ENCODE measurements at places on chromosomes 4 and X.

- H3K27ac ChIP-seq, result no peak overlapping the region
- no peak overlapping the region for H3K4me3 ChIP-seq
- no peaks in the 10 kb centered on the region for H3K4me1 ChIP-seq
- H3K36me3 ChIP-seq, result no peaks in the 10 kb centered on the region
- no peaks in the 10 kb centered on the region for H3K27me3 ChIP-seq
Measured at GRCh38 chr4:2336659-2337058, 74.8 kb upstream of the MXD4 start.

DNA sequence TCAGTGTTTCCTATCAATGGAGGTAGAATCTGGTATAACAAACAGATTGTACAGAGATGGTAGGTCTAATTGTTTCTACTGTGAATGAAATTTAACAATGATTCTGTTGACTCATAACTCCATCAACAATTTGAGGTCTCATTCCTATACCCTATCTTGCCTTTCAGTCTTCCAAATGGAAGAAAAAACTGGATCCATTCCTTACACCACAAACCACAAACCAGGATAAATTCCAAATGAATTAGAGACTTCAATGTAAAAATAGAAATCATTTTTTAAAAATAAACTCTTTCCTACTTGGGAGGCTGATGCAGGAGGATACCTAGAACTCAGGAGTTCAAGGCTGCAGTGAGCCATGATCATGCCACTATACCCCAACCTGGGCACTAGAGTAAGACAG lies 114.4 kb upstream of the WDR44 start:
- no peak for DNase-seq
- H3K36me3 ChIP-seq, result no peaks in the 10 kb centered on the region
- no peak overlapping the region for H3K4me3 ChIP-seq
- H3K27me3 ChIP-seq, result no peaks in the 10 kb centered on the region
- no peak overlapping the region for H3K27ac ChIP-seq

- H3K4me3 ChIP-seq, result no peak overlapping the region
- DNase-seq, result no peak
- no peaks in the 10 kb centered on the region for H3K36me3 ChIP-seq
- H3K27ac ChIP-seq, result no peak overlapping the region
- no peaks in the 10 kb centered on the region for H3K4me1 ChIP-seq
Measured at GRCh38 chr4:141427726-141428296, 207.1 kb downstream of the ZNF330 start.

- H3K27me3 ChIP-seq, result no peaks in the 10 kb centered on the region
- H3K4me3 ChIP-seq, result no peak overlapping the region
- H3K36me3 ChIP-seq, result peaks cover 4% of the 10 kb centered on the region
Measured at GRCh38 chr4:75705198-75705977, 19.0 kb upstream of the USO1 start.

DNA sequence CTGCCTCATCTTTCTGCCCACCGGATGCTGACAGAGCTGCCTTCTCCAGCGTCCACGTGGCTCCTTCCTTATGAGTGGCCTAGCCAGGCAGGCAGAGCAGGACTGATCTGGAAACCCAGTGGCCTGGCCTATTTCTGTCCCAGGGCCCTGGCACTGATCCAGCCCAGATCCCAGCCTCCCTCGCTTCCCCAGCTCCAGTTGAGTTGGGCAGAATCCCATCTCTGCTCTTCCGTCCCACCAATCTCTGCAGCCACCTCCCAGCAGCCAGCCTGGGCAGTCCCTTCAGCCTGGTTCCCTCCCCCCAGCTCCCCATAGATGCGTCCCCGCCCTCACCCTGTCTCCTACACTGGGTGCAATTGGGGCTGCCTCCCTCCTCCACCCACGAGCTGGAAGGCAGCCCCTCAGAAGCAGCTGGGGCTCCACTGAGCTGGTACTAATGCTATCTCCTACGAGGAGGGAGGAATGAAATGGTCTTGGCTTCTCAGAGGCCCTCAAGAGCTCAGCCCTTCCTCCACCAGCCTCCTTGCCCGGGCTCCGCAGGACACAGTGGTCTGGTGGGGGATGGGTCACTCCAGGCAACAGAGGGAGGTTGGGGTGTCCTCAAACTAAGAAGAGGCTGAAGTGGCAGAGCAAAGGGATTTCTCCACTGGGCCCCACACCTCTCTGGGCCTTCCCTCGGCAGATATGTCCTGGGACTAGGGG lies 94.2 kb downstream of the PJA1 start:
- no peaks in the 10 kb centered on the region for H3K36me3 ChIP-seq
- no peaks in the 10 kb centered on the region for H3K27me3 ChIP-seq
- H3K4me3 ChIP-seq, result no peak overlapping the region
- DNase-seq, result no peak

DNA sequence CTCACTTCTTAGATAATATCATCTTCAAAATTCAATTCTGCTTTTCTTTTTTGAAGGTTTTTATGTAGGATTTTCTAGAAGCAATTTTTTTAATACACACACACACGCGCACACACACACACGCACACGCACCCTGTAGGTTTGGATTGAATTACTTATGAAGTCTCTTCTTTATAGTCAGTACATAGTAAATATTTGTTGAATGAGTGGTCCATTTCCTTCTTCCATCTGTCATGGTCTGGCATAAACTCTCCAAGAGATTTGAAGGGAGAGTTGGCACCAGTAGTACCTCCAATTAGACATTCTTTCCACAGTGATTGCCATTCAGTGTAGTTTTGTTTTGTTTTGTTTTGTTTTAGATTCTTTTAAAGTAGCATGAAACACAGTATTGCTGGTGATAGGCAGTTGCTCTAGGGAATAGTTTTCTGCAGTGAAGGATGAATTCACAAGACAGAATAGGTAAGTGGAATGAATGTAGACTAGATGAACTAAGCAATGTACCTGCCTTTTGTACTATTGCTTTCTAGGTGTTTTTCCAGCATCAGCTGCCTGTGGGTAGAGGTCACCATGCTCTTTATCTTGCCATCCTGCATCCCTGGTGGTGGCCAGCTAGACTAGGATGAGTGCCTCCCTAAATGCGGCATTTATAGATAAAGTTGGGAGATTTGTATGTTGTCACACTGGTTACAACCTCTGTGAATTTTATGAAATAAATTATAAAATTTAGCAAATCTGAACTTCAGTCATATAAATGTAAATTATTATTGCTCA lies 20.5 kb downstream of the PDLIM5 start:
- DNase-seq, result no peak
- H3K27me3 ChIP-seq, result no peaks in the 10 kb centered on the region
- peaks cover 19% of the 10 kb centered on the region for H3K4me1 ChIP-seq
- peaks cover 20% of the 10 kb centered on the region for H3K36me3 ChIP-seq
- H3K4me3 ChIP-seq, result no peak overlapping the region

DNA sequence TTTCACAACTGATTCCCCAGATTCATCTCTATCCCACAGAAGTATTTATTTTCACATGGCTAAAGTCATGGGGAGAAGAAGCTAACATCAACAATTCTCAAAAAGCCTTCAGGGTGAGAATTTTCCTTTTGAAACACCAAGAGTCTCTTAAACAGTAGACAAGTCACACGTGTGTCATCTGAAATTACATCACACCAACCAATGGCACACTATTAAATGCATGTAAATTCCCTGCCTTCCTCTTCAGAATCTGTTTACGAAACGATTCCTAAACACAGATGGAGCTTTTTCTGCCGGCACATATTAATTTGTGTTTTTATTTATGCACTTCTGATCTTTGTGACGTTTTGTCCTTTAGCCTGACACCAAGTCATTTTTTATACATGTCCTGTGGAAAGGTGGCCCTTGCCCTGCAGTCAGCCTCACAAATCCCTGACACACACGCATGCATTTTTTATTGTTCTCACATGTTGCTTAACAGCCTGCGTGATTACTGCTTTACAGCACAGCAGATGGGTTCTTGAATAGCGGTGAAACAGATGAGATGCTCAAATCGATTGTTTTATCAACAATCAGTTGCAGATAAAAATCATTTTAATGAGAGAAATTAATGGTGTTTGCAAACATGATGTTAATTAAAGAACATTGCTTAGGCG lies 735.9 kb upstream of the TENM3 start:
- DNase-seq, result no peak
- H3K27me3 ChIP-seq, result peaks cover 6% of the 10 kb centered on the region
- no peak overlapping the region for H3K27ac ChIP-seq
- peak overlapping the region; percentile 14 for H3K4me3 ChIP-seq

- no peak for DNase-seq
- no peak overlapping the region for H3K4me3 ChIP-seq
- no peaks in the 10 kb centered on the region for H3K27me3 ChIP-seq
- no peak overlapping the region for H3K27ac ChIP-seq
- no peaks in the 10 kb centered on the region for H3K4me1 ChIP-seq
Measured at GRCh38 chr4:174933083-174933482, 14.9 kb downstream of the ADAM29 start.

DNA sequence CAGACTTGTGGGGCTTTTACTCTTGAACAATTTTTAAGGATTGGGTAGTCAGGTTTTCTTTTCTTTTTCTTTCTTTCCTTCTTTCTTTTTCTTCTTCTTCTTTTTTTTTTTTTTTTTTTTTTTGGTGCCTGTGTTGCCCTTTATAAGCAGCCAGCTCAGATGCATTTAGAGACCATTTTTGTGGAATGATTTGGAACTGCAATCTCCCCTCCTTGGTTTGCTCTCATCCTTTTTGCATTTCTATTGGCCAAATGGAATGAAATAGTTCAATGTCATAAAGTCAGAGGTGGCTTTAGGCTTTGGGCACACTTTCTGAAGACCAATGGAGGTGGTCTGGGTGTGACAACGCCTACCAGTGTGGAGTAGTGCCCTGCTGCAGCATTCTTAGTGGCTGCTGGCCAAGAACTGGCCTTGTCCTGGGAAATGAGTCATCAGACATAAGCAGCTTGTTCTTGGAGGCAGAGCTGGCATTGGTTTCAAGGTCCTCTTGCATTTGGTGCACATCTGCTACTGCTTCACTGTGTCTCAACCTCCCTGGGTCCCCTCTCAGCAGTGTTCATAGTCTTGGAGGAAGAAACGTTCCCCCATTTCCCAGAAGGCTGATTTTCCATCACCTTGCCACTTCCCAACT lies 84.5 kb downstream of the CT47B1 start:
- DNase-seq, result no peak
- no peak overlapping the region for H3K4me3 ChIP-seq
- no peak overlapping the region for H3K27ac ChIP-seq
- H3K36me3 ChIP-seq, result no peaks in the 10 kb centered on the region
- no peaks in the 10 kb centered on the region for H3K27me3 ChIP-seq

- peak overlapping the region; percentile 95 for H3K4me3 ChIP-seq
- no peaks in the 10 kb centered on the region for H3K36me3 ChIP-seq
- peaks cover 68% of the 10 kb centered on the region for H3K27me3 ChIP-seq
- DNase-seq, result no peak
- H3K27ac ChIP-seq, result peak overlapping the region; percentile 31
Measured at GRCh38 chrX:2584251-2585157, 83.7 kb upstream of the DHRSX start.

DNA sequence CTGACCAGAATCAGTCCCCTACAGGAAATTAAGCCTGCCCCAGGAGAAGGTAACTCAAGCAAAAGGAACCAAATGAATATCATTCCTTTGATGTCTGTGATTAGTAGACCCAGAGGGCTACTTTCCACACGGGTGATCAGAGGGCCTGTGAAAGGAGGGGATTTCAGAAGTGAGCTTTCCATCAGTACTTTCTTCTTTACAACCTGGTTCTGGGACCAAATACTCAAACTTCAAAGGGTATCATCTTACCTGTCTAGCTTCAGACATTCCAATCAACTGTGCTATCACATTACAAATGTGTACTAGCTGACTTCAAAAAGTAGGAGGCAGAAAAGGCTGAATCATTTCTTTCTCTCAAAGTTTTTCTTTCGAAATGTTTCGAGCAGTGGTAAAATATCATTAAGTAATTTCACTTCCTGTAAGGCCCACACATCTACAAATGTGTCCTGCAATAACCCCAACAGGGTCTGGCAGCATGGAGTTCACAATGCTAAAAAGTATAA lies 23.9 kb downstream of the ACSL4 start:
- H3K27ac ChIP-seq, result peak overlapping the region; percentile 2
- H3K4me1 ChIP-seq, result peaks cover 39% of the 10 kb centered on the region
- no peaks in the 10 kb centered on the region for H3K27me3 ChIP-seq
- no peak for DNase-seq
- H3K4me3 ChIP-seq, result peak overlapping the region; percentile 6

DNA sequence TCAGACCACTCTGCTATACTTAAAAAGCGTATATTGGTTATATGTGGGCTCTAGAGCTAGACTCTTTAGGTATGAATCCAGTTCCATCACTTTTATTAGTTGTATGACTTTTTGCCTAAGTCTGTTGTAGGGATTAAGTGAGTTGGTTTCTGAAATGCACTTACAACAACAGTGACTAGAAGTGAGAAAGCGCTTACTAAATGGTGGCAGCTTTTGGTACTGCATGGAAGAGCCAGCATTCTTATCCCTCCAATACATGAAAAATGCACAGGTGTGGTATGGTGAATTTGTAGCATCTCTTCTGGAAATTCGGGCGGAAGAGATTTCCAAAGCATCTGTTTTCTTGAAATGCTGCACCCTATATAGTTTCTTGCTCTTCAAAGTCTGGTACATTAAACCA lies 117.1 kb downstream of the SPANXA1 start:
- DNase-seq, result no peak
- no peaks in the 10 kb centered on the region for H3K36me3 ChIP-seq
- no peaks in the 10 kb centered on the region for H3K4me1 ChIP-seq

GRCh38 chr4:26145212-26145611 lies 175.6 kb upstream of the RBPJ start:
- H3K4me3 ChIP-seq, result peak overlapping the region; percentile 46
- H3K4me1 ChIP-seq, result peaks cover 31% of the 10 kb centered on the region
- peaks cover 8% of the 10 kb centered on the region for H3K27me3 ChIP-seq
- DNase-seq, result no peak
- H3K27ac ChIP-seq, result peak overlapping the region; percentile 81
- no peaks in the 10 kb centered on the region for H3K36me3 ChIP-seq

DNA sequence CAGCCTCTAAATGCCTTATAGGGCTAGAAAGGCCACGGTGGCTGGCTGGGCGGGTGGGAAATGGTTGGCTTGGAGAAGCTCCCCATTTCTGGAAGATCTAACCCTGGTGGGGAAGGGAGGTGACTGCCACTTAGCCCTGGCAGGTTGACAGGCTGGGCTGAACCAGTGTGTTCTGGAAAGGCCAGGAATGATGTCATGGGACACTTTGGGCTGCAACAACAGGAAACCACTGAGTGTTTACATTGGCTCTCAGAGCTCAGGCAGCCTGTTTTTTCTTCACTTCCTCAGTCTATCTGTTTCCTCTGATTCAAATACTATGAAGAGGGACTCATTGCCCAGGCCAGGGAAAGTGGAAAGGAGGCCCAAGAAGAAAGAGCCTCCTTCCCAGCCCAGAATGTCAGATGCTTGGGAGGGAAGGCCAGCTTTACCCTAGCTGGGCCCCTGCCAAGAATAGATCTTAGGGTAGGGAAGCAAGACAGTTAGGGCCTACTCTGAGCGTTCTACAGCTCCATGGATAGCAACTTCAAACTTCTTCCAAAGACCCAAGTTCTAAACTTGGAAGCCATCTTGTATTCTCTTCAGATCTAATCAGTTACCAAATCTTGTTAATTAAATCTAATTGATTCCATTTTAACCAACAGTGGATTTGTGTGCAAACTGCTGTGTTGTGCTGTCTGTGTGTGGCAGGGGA lies 65.8 kb upstream of the MSN start:
- H3K4me3 ChIP-seq, result no peak overlapping the region
- DNase-seq, result peak; percentile 34
- H3K4me1 ChIP-seq, result no peaks in the 10 kb centered on the region
- no peaks in the 10 kb centered on the region for H3K36me3 ChIP-seq
- no peaks in the 10 kb centered on the region for H3K27me3 ChIP-seq

GRCh38 chr4:22573198-22573597 lies 57.3 kb upstream of the ADGRA3 start:
- H3K27me3 ChIP-seq, result no peaks in the 10 kb centered on the region
- H3K27ac ChIP-seq, result no peak overlapping the region
- no peak for DNase-seq
